ENCODE measurements at places on chromosomes 2 and 18. TPM values are rescaled to one million over a fixed set of nuclear protein-coding genes. Genes with fewer than 3 reads are reported as not detected.
A peak's percentile ranks its signal among the peaks of the same experiment; 100 is the strongest.

Gene PREPL
- 28.9 TPM for total RNA-seq

Gene NXPH2
- total RNA-seq = not detected

Gene ACTG2
- 13.2 TPM for total RNA-seq

Gene DSG4
- not detected for total RNA-seq

Gene KLHL30
- total RNA-seq = 4.4 TPM

Gene INO80D
- total RNA-seq = 22.1 TPM

Gene ATP8B1
- 7.8 TPM for total RNA-seq

Gene GALR1
- total RNA-seq = 0.03 TPM

DNA sequence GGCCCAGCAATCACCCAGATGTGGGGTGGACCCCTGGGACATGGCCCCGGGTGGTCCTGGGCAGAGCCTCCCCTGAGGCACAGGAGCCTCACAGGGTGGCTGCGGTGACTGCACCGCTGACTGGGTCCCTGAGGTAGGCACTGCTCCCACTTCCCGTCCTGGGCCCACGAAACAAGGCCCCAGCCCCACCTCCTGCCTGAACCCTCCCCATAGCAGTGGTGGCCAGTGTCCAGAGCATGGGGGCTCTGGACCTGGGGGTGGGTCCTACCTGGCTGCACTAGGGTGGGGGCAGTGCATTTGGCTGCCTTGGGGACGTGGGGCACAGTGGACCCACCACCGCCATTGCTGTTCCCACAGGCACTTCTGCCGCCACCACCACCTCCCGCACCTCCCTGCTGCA is 39.4 kb downstream of the TDRD15 start:
- peak; percentile 81 for DNase-seq

DNA sequence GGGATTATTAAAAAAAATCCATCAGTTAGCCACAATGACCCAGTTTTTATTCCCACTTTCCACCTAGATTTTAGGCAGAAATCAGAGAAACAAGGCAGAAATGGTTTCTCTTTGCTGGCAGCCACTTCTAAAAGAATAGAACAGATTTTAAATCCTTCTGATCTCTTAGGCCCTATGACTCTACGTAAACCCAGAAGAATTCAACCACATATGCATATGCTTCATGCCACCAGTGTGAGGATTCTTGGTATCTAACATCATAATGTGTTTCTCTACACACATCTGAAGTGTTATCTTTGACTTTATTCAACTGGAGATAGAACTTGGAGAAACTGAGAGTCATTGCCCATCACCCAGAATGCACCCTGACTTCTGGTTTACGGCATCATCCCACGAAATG is 128.7 kb upstream of the TANK start:
- no peak for DNase-seq

- no peak for DNase-seq
These were observed 328 bp downstream of the EGR4 start for GRCh38 chr2:73292906-73293533.

DNA sequence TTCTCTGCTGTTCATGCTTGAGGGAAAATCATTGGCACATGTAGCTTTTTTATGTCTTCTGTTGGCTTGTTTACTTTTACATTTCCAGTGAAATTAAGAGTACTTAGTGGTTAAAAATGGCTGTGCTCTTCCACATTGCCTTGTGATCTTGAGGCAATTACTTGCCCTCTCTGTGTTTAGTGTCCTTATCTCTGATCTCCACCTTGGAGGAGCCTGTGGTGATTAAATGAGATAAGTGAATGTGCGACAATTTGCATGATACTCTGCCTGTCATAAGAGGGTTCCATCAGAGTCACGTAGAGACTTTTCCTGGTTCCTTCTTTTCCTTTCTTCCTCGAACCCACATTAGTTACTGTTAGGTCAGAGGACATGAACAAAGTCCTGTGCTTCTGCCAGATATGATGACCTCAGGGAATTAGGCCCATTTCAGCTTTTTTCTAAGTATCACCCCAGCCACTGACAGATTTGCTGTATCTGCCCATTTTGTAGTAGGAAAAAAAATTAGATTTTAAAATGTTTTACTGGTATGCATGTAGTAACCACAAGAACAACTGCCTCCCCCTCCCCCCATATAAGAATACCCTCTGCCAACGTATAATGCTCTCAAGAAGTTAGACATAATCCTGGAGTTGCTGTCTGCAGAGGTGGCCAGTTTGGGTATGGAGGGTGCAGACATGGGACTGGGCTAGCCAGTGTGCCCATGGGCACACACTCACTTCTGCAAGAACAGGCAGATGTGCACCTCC is 51.9 kb downstream of the TET3 start:
- no peak for DNase-seq

- no peak for DNase-seq
These were observed 62.8 kb upstream of the RNF152 start for GRCh38 chr18:61955644-61956043.

GRCh38 chr2:166406374-166406773 is 30.6 kb upstream of the SCN9A start:
- no peak for DNase-seq

- no peak for DNase-seq
These were observed 48.2 kb upstream of the FOXI3 start for GRCh38 chr2:88500691-88501090.

- DNase-seq = no peak
These were observed 7.3 kb upstream of the LMAN2L start for GRCh38 chr2:96747061-96747617.

DNA sequence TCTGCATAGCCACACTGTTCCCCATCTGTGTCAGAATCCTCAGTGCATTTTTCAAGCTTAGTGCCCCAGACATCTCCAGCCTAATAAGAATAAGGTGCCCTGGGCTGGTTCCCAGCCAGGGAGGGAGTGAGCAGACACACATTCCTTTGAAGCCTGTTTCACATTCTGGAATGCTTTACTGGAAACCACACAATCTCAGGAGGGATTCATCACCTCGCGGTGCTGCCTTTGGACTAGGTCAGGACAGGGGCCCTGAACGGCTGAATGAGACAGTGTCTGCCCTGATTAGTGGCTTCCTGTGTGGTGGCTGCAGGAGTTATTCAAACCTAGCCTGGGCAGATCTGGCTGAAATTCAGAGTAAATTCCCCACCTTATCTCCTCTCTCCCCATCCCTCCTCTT is 108.0 kb upstream of the LDAH start:
- peak; percentile 62 for DNase-seq

DNA sequence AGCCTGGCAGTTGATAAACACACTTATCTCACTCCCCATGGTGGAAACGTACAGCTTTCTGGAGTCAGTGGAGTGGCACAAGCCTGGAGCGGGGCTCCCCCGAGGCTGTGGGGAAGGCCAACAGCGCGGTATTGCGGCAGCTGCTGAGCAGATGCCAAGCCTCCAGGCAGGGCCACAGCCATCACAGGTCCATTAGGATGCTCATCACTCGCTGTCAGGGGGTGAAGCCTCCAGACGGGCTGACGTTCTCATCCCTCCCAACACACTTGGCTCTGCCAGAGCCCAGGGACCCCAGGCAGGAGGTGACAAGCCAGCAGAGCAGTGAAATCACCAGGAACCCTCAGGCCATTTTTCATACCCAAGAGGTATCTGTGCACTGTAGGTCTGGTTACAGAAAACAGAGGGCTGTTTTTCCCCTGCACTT is 529.2 kb upstream of the KLHL29 start:
- DNase-seq = no peak

GRCh38 chr2:227862227-227862740 is 9.1 kb upstream of the DAW1 start:
- no peak for DNase-seq

DNA sequence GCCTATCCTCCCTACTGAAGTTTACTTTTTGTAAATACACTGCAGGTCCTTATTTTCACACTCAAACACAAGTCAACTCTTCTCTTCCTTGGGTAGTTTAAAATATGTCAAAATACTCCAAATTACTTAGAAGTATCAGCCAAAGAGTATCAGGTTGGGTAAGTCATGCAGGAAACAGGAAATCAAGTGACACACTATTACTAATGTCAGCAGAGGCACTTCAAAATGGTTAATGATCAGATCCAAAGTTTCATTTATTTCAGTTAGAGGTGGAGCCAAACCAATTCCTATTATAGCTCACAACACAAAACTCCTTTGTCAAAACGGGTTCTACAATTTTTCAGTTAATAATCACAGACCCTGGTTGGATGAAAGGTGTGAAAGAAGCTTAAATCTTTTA is 54.2 kb downstream of the DLGAP1 start:
- no peak for DNase-seq

DNA sequence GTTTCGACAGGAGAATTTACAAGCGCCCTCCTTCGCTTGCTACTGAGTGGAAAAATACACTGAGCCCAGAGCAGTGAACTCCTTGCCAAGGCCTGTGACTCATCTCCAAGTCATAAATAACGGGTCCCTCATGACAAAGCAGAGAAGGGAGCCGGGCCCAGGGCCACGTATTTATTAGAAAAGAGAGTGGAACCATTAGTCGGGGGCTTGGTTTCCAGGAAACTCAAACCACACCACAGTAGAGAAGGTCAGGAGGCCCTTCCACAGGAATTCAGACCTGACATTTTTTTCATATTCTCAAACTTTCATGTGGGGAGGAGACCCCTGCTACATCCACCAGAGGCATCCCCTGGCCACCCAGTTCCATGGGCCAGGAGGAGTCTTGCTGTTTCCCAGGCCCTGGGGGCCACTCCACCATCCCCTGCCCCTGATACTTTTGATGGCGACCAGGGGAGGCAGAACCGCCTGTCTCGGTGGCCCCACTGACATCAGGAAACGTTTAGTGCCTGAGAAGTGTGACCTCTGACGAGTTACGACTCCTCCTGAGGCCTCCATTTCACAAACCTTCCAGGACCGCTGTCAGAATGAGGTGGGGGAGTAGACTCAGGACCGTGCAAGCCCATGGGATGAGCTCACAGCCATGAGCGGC is 289.7 kb downstream of the DYSF start:
- DNase-seq = no peak

GRCh38 chr18:22493255-22493654 is 75.5 kb upstream of the CTAGE1 start:
- no peak for DNase-seq

- DNase-seq = no peak
These were observed 140.1 kb upstream of the SIX3 start for GRCh38 chr2:44801289-44801840.

DNA sequence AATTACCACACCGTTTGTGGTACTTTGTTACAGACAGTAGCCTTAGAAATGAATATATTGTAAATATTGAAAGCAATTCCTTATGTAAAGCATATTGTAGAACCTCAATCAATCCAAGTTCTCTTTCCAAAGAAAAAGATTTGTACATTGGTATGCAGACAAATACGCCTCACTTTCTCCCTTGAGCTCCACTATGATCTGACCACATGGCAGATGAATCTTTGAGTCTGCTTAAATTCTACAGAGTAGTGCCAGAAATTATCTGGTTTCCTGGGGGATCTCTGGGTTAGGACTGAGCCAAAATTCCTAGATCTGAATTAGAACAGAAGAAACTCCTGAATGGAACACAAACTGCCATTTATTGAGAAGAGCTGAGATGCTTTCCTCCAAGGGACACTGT is 99.0 kb downstream of the CPO start:
- no peak for DNase-seq

DNA sequence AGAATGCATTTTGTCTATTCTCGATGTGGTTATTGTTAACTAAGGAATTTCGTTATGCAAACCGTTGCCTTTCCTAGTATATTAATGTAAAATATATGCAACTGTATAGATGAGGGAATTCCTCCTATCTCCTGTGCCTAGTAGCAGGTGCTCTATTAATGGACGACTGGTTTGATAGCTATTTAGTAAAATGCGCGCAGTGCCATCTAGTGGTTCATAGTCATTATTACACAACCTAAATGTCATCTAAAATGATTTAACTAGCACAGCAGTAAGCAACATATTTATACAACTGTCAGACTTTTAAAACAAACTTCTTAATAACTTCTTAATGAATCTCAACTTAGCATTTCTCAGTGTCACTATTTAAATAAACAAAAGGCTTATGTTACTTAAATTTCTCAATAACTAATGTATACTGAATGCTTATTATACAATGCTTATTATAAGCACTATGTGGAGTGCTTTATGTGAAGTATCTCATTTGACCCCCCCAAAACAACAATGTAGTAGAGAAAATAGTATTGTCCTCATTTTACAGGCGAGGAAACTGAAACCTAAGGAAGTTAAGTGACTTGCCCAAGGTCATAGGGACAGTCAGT is 77.9 kb downstream of the DTNA start:
- DNase-seq = no peak

- DNase-seq = no peak
These were observed 122.3 kb upstream of the COL3A1 start for GRCh38 chr2:188851826-188852225.

DNA sequence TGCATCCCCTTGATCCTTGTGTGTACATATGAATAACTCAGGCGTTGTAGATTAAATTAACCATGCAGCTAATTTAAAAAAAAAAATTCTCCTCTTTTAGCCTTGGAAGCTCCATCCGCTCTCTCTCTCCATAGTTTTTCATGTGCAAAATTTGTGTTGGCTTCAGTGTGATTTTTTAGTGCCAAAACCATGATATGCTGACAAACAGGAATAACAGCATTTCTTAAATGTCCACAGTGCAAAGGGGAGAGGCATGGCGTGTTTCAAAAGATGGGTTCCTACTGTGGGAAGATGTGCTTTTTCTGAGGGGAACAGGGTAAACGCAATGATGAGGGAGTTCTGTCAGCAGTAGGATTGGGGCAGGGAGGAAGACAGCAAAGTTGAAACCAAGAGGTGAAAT is 247.0 kb downstream of the ICOS start:
- DNase-seq = no peak

DNA sequence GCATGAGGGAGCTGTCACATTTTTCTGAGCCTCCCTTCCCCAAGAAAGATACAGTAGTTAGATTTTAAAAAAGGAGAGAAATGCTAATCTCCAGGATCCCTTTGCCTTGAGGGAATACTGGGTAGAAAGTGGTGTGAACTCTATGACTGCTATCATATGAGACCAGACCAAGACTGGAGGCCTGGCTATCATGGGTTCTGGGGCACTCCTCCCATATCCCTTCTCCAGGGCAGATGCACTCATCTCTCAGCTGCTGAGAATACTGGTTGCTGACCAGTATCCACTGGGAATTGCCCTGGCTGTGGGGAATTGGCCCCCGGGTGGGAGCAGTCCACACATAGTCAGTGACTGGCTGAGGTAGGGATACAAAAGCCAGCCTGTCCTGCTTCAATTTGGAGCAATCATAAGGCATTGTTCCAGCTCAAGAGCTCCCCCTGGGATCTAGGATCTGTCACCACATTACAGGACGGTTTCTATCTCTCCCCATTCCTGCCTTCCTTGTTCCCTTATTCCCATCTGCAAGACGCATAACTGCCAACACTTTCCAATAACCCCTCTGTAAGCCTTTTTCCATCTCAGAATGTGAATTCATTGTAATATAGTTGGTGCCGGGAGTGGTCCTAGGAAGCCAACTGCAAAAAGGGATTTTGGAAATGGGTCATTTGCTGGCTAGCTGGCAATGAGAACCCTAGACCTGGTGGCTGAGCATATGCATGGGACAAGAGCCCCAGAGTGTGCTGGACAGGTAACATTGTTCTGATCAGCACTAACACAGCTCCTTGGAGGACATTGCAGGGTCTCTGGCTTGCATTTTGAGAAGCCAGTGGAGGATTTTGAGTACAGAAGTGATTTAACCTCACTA is 35.4 kb upstream of the REEP1 start:
- DNase-seq = no peak

Data from mesenteric fat pad (tissue), 1 donor.